ENCODE measurements at places on chromosomes 3 and 15. TPM values are rescaled to one million over a fixed set of nuclear protein-coding genes. Genes with fewer than 3 reads are reported as not detected.

The BBS4 gene
- 37.0 TPM for polyA plus RNA-seq

The IGSF11 gene
- 2.9 TPM for polyA plus RNA-seq

The LRIG1 gene
- polyA plus RNA-seq, result 130 TPM

The GOLGA8J gene
- polyA plus RNA-seq, result 1.0 TPM

The ARHGAP11A gene
- polyA plus RNA-seq, result 27.2 TPM

The DAZL gene
- polyA plus RNA-seq, result not detected

The SERPINI2 gene
- not detected for polyA plus RNA-seq

The GHSR gene
- not detected for polyA plus RNA-seq

The ZIC1 gene
- polyA plus RNA-seq, result 25.7 TPM

The FBXO40 gene
- polyA plus RNA-seq, result 1.9 TPM

The CP gene
- polyA plus RNA-seq, result not detected

The CRYGS gene
- polyA plus RNA-seq, result 7.0 TPM

The GOLGA6L4 gene
- 4.5 TPM for polyA plus RNA-seq

The HGD gene
- 0.21 TPM for polyA plus RNA-seq

DNA sequence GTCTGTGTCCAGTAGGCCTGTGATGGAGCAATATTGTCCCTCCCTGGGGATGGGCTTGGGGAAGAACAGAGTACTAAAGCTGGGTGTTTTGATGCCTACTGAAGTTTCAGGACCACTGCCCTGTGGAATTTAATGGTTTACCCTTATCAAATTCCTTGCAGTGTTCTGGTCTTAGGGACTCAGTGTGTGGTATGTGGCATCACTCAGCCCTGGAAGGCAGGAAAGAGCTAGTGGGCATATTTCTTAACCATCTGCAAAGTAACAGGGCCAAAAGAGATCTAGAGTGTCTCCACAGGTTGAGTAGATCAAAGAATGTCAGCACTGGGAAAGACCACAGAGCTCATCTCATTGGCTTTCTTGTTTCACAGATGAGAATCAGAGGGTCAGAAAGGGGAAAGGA lies 11.8 kb upstream of the SCN10A start:
- no peak for DNase-seq

GRCh38 chr15:95288626-95289025 lies 1041.9 kb upstream of the NR2F2 start:
- DNase-seq, result no peak

DNA sequence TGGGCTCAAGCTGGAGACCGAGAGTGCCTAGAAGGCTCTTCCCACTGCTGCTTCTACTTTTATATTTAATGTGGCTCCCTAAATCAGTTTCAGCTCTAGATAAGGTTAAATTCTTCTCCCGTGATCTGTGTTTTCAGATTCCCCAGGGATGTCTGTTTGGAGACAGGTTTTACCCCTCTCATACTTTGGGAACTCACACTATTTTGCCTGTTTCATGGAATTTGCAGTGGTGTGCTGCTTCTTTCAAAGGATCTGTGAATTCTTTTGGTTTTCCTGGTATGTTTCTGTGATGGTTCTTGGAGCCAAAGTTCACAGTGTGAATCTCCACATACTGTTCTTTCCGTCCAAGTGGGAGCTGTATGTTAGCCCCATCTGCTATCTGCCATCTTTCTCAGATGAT lies 238.3 kb upstream of the SLITRK3 start:
- no peak for DNase-seq

GRCh38 chr3:120244834-120245225 lies 40.2 kb downstream of the GPR156 start:
- no peak for DNase-seq

- no peak for DNase-seq
These were observed at the start of gene P2RY12 for GRCh38 chr3:151384741-151385174. P2RY12 (minus strand) TSS chr3:151384753; CDS start chr3:151338845, 45,908 bp downstream.

GRCh38 chr15:22979238-22980188 lies 655 bp downstream of the CYFIP1 start:
- peak; percentile 46 for DNase-seq

DNA sequence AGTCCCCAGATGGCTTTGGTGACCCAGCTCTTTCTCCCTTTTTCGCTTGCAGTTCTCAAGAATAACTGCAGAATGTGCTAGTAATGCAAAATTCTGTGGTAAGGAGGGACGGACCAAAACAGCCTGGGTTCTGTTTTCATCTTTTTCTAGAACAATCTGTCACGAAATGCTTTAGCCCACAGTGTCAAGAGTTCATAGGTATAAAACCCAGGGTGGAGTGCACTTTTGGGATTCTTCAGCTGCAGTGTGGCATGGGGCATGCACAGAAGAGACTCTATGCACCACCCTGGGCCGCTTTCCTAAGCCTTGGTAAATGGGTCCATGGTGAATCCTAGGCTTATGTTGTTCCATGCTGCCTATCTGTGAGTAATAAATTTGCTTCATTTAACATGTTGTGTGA lies 1072.7 kb upstream of the GBE1 start:
- no peak for DNase-seq

DNA sequence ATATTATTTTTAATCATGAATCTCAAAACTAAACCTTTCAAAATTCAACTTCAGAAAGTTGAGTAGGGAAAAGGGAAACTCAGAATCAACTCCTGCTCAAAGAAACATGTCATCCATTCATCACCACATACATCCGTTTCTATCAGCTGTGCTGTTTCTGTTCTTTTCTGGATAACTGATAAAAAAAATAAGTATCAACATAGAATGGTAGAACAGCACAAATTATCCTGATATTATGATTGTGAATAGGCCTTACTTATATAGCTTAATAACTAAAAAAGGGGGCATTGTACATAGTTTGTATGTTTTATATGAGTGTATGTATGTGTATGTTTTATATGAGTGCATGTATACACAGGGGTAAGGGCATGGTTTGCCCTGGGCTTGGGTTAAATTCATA lies 3.1 kb downstream of the TM4SF1 start:
- DNase-seq, result no peak

DNA sequence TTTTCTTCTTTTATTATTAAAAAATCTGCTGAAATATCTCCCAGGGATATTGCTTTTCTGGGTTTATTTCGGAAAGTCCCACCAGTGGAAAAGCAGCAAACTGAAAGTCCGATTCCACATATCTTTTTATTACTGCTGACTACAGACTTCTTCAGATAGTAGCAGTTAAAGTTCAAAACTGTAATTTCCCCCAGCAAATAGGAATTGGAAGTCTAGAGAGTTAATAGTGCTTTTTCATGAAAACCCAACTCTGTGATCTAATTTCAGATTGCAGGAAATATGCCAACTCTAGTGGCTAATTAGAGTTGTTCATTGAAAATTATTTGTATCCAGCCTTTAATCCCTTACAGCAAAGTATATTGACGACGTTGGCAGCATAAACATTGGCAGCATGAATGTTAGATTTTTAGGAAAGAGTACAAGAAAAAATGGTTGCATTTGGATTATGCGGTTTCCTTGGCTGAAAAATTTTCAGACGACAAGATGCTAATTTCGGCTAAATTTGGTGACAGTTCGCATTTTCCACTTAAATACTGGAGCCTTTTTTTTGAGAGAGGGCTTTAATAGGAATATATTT lies 472.9 kb upstream of the CBLB start:
- DNase-seq, result no peak

- DNase-seq, result no peak
These were observed 297.3 kb upstream of the THBS1 start for GRCh38 chr15:39283531-39283930.

GRCh38 chr15:30978328-30978727 lies 13.1 kb downstream of the MTMR10 start:
- DNase-seq, result no peak

GRCh38 chr3:31891876-31892455 lies 89.1 kb downstream of the OSBPL10 start:
- no peak for DNase-seq

GRCh38 chr15:45795440-45796069 lies 160.7 kb downstream of the SQOR start:
- no peak for DNase-seq

GRCh38 chr3:73143401-73143800 lies 81.9 kb downstream of the EBLN2 start:
- no peak for DNase-seq

DNA sequence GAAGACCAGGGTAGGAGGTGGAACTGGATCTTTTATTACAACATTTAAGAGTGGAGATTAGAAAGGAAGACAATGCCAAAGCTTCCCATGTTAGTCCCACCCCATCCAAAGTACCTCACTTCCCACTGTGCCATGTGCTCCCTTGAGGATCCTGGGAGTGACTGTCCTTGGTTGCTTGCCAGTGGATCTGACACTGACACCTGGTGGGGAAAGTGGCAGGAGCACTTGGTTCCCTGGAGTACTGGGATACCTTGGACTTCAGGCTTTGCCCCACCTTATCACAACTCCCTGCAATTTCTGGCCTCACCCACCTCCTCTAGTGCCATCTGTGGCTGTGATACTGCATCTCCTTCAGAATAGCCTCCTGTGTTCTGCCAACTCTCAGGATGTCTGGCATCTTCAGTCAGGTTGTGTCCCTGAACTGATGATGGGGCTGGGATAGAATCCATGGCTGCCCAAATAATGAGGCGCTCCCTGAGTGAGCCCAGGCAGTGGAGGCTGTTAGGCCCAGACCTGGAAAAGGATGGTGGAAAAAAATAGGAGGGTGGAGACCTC lies 1.3 kb downstream of the ELL3 start:
- DNase-seq, result no peak

DNA sequence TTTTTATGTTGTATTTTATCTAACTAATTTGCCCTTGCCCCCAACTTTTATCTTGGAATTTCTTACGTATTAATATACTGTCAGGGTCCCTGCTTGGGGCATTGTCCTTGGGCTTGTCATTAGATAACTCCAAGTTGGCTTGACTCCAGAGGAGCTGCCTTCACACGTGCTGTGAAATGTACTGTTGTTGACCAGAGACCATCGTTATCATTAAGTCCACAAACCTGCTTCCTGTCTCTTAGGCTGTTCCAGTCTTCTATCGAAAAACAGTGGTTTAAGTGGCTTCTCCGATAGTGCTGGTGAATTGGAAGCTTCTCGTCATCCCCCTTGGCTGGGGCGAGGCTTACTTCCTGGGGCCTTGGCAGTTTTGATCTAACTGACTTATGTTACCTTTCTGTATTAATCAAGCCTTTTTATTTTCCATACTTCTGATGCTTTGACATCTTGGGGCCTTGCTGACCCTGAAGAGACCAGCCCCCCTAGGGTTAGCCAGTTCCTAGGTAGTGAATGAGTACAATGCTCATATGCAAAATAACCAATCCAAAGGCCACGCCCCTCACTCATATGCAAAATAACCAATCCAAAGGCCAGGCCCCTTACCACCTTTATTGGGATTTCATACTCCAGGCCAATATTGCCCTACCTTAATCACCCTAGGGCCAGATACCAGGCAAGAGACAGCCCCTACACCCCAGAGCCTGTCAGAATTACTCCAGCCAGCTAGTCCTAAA lies 164.5 kb downstream of the IGF1R start:
- no peak for DNase-seq

GRCh38 chr15:79003301-79003700 lies 58.5 kb upstream of the CTSH start:
- DNase-seq, result no peak

- DNase-seq, result no peak
These were observed 798.7 kb upstream of the SEMA6D start for GRCh38 chr15:46918462-46919140.

GRCh38 chr15:90001062-90001682 lies at the start of gene ZNF710:
ZNF710 (plus strand) TSS chr15:90001324; CDS start chr15:90067138, 65,814 bp downstream.
- DNase-seq, result peak; percentile 84

- no peak for DNase-seq
These were observed 17.2 kb downstream of the TMOD3 start for GRCh38 chr15:51846463-51847230.

GRCh38 chr15:65130941-65131340 lies 2.7 kb downstream of the PDCD7 start:
- no peak for DNase-seq

DNA sequence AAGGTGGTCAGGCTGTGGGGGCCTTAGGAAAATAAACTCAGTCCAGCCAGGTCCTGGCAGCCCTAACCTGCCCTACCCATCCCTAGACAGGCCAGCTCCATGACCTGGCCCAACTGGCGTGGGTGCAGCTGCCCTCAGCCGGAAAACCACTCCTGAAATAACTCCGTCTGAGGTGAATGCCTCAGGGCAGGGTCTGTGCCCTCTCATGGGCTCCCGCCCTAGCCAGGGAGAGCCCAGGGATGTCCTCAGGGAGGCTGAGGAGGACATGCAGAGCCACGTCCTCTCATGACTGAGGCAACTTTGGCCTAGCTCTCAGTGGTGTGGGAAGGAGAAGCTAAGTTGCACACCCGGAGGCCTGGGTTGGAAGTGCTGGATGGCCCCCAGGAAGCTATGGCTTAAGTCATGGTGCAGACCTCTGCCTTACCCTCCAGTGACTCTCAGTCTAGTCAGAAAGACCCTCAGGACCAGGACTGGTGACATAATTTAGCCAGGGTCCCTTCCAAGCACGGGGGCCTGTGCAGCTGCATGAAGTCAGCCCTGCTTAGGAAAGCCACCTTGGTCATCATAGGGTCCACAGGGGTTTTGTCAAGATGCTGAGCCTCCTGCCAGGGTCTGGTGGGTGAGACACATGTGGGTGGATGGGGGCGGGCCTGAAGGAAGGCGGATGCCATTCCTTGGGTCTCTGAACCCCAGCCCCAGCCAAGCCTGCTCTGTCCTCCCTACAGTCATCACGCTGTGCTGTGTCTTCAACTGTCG lies 7.4 kb downstream of the TMIE start:
- no peak for DNase-seq

GRCh38 chr3:145869958-145870357 lies 291.0 kb downstream of the PLOD2 start:
- no peak for DNase-seq

- no peak for DNase-seq
These were observed 50.7 kb upstream of the SLC2A2 start for GRCh38 chr3:171077261-171077660.

DNA sequence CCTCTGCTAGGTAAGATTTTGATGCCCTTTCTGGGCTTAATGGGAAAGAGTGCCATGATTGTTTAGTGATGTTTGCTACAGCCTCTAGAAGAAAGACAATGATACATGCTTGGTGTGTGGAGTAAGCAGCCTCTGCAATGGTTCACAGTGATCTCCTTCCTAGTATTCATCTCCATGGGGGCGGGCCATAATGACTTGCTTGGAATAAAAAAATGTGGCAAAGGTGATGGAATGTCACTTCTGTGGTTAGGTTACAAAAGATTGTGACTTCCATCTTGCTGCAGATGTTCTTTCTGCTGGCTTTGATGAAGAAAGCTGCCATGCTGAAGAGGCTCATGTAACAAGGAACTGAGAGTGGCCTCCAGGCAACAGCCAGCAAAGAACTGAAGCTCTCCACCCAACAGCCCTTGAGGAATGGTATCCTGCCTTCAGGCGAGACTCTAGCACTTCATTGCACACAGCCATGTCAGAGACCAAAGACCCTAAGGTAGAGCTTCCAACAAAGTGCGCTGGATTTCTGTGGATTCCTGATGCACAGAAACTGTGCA lies 139.1 kb upstream of the LRIG1 start:
- no peak for DNase-seq

GRCh38 chr3:39088889-39089288 lies 18.5 kb downstream of the GORASP1 start:
- no peak for DNase-seq

DNA sequence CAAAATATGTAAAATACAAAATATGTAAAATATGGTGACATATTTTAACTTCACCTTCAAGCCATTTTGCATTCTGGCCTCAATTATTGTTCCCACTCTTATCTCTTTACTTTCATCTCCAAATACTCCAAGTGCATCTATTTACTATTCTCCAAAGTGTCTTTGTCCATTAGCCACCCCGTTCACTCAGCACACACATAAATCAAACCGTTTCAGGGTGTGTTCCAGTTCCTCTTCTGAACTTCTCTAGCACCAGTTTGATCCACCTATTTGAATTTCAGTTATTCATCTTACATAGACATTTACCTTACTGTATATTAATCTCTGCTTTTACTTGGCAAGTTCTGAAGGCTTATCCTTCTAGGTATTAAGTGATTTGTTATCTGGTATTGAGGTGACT lies 45.1 kb downstream of the SGO1 start:
- DNase-seq, result no peak

- DNase-seq, result no peak
These were observed 1.2 kb downstream of the RTP3 start for GRCh38 chr3:46498916-46499519.
